ENCODE measurements at places on chromosomes 7 and 10. TPM values are rescaled to one million over a fixed set of nuclear protein-coding genes. Genes with fewer than 3 reads are reported as not detected.

GSTO2 gene
- total RNA-seq = 2.3 TPM

TMEM184A gene
- total RNA-seq = not detected

HOXA6 gene
- not detected for total RNA-seq

HKDC1 gene
- 0.67 TPM for total RNA-seq

ORC5 gene
- 19.4 TPM for total RNA-seq

CFAP58 gene
- 0.88 TPM for total RNA-seq

PNLIPRP1 gene
- not detected for total RNA-seq

STK31 gene
- not detected for total RNA-seq

SUN3 gene
- not detected for total RNA-seq

NUTM2E gene
- not detected for total RNA-seq

INHBA gene
- not detected for total RNA-seq

HOXA5 gene
- not detected for total RNA-seq

TMEM213 gene
- 0.19 TPM for total RNA-seq

OGDHL gene
- total RNA-seq = 0.40 TPM

FKBP6 gene
- total RNA-seq = not detected

GNAT3 gene
- not detected for total RNA-seq

BAIAP2L1 gene
- 4.5 TPM for total RNA-seq

EEPD1 gene
- 1.3 TPM for total RNA-seq
